Hepatocyte (in vitro differentiated cells): ENCODE measurements at places on chromosomes 5 and 9. TPM values are rescaled to one million over a fixed set of nuclear protein-coding genes. Genes with fewer than 3 reads are reported as not detected.

- no peak for DNase-seq
Measured at GRCh38 chr5:150605546-150605945, 34.9 kb upstream of the SYNPO start.

DNA sequence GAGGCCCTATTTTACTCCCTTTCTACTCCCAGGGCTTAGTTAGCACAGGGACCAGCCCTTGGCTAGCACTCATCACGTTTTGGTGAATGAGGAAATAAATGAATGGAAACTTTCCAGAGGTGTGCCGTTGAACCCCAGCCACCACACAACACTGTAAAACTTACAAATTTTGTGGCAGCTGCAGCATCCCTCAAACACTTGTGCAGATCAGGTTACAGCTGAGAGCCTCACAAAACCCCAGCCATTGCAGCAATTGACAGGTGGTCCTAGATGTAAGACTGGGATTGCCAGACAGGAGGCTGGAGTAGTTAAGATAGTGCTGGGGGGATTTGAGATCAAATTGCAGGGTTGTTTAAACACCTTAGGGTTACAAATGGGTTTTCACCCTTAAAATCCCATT is 482.2 kb upstream of the KIF2A start:
- no peak for DNase-seq

- DNase-seq: peak; percentile 58
Measured at GRCh38 chr9:82332018-82332773, 343.6 kb downstream of the SPATA31D1 start.

DNA sequence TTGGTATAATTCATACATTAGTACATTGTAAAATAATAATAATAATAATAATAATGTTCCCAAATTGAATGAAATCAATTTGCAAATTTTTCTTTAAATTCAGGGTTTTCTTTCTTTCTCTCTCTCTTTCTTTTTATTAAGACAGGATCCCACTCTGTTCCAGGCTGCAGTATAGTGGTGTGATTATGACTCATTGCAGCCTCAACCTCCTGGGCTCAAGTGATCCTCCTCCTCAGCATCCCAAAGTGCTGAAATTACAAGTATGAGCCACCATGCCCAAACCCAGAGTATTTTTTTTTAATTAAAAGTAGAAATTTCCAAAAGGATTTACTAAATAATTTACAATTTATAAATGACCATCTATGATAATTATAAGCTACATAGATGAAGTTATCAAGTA is 117.7 kb downstream of the HOMER1 start:
- no peak for DNase-seq

The ZNF483 gene
- total RNA-seq: 4.4 and 4.6 TPM in 2 replicates

DNA sequence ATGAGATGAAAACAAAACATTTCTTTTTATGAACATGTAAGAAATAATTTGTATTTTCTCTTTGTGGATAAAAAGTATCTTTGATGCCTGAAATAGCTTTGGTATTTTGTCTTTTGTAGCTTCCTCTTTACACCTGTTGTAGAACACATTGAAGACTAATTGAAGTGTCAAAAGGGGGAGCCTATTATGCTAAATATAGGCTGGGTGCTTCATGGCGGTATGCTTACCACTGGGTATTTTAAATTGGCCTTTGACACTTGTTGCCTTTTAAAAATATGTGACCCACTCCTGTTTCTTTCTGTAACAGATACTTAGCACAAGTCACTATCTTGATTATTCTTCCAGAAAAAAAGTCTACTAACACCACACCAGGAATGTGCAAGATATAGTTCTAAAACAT is 226.4 kb downstream of the KIAA0825 start:
- DNase-seq: no peak

- DNase-seq: no peak
Measured at GRCh38 chr5:83780699-83781350, 60.2 kb upstream of the HAPLN1 start.

The MARVELD2 gene
- total RNA-seq: 43.5 and 45.4 TPM in 2 replicates

- DNase-seq: no peak
Measured at GRCh38 chr9:96343515-96344360, 39.8 kb downstream of the SLC35D2 start.

DNA sequence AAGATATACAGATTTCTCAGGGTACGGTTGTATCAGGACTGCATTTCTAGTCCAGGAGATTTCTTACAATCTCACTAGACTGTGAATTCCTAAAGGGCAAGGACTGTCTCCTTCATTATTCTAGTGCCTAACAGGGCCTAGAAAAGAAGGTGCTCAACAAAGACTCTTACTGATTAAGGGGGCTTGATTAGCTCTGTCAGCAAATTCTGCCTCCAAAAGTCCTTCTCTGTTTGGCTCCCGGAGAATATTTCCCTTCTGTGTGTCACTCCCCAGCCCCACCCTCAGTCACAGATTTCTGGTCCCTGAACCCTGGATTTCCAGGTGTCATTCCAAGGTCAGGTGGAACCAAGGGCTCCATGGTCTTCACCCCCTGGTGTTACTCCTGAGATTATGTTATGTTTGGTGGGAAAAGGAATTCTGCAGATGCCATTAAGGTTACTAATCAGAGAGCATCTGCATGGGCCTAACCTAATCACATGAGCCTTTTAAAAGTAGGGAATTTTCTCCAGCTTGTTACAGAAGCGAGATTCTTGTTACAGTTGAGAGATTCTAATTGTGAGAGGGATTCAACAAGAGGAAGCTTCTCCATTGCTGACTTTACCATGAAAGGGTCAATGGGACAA is 167.7 kb upstream of the LHFPL2 start:
- DNase-seq: no peak

The SPEF2 gene
- 5.1 and 5.7 TPM in 2 replicates for total RNA-seq

DNA sequence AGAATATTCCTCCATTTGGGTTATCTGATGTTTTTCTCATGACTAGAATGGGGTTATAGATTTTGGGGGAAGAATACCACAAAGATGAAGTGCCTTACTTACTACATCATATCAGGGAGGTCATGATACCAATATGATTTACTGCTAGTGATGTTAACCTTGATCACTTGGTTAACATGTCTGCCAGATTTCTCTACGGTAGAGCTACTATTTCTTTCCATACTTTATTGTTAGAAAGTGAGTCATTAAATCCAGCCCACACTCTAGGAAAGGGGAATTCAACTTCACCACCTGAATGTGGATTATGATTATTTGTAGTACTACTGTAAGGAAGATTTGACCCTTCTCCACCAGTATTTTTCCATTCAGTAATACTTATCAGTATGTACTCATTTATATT is 64.7 kb downstream of the UBE2R2 start:
- DNase-seq: no peak

DNA sequence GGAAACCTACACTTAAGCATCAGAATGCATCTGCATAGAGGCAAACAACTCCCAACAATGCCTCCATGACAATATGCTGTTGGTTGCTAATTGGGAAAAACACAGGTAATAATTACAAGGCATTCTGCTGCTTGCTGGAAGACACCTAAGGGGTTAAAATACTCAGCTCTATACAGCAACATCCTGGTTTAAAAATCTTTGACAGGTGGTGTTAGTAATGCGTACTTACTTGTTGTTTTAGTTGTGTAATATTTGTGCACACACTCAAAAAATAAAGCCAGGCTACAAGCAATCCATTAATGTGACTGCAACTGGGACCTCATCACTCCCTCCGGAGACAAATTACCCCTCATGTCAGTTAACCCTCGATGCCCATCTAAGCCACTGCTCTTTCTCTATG is 126.3 kb upstream of the ELL2 start:
- no peak for DNase-seq

The PCDHGB6 gene
- total RNA-seq: 11.6 and 13.6 TPM in 2 replicates

DNA sequence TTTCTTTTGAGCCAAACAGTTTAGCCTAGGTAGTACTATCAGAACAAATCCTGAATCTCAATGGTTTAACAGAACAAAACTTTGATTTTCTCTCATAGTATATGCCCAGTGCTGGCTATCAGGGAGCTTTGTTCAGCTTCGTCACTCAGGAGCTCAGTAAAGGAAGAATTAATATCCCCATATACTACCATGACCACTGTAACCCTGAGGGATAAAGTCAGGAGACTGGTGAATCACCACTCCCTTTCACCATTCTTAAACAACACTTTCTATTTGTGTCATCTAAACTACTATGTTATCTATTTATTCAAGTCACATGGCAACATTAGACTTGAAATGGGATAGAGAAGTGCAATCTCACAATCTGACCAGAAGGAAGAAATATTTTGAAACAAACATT is 522.6 kb upstream of the COX7C start:
- DNase-seq: no peak

DNA sequence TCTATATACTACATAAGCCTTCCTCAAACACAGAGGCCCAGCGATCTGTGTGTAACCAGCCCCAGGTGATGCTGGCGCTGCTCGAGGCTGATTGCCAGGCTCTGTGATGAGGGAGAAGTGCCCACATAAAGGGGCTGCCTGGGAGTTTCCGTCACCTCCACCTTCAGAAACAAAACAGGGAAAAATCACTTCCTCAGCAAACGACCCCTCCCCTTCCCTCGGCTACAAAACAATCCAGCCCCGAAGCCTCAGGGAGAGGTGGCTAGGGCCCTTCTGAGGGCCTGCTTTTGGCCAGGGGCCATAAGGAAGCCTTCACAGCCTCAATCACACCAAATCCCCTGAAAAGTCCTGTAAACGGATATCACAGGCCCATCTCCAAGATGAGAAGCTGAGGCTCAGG is 51.1 kb downstream of the DAP start:
- DNase-seq: no peak

The SPINK7 gene
- not detected in 2 replicates for total RNA-seq

GRCh38 chr5:166401391-166401790 is 1890.1 kb upstream of the WWC1 start:
- DNase-seq: no peak

DNA sequence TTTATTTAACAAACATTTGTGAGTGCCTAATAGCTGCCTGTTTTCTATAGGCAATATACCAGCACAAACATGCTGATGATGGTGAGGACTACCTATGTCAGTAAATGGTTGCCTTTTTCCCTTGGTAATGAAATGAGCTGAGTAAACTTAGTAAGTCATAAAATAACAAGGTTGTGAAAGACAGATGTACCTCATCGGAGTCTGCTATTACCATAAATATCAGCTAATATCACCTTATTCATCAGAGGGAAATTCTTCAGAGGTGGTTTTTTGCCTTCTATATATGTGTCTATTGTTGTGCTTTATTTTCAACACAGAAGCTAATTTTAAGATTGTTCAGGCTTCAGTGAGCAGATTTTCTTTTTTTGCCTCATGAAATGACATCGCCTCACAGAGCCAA is 1040.5 kb downstream of the DTWD2 start:
- DNase-seq: no peak

The ACER2 gene
- total RNA-seq: 6.3 and 6.6 TPM in 2 replicates

- no peak for DNase-seq
Measured at GRCh38 chr5:13574574-13574973, 369.9 kb downstream of the DNAH5 start.

GRCh38 chr5:43274435-43275114 is 38.6 kb downstream of the HMGCS1 start:
- no peak for DNase-seq

The SPATA31E1 gene
- 0.08 TPM in 1 of 2 replicates, not detected in the other for total RNA-seq

The MAN1B1 gene
- 54.6 and 60.8 TPM in 2 replicates for total RNA-seq
